T-helper 2 cell (primary cell): ENCODE measurements at places on chromosomes 13 and 19.

DNA sequence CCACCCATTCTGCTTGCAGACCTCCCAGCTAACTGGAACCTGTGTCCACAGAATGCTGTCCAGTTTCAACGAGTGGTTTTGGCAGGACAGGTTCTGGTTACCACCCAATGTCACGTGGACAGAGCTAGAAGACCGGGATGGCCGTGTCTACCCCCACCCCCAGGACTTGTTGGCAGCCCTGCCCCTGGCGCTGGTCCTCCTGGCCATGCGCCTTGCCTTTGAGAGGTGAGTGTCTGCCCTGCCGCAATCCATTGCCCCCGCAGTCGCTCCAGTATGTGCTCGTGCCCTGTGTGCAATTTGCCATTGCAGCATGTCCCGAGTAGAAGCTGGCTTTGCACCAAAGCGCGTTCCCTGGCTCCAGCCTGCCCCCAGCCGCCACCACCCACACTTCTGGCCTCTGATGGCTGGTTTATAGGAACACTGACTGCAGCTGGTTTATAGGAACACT is 41.9 kb downstream of the CERS4 start:
- no peak for DNase-seq

DNA sequence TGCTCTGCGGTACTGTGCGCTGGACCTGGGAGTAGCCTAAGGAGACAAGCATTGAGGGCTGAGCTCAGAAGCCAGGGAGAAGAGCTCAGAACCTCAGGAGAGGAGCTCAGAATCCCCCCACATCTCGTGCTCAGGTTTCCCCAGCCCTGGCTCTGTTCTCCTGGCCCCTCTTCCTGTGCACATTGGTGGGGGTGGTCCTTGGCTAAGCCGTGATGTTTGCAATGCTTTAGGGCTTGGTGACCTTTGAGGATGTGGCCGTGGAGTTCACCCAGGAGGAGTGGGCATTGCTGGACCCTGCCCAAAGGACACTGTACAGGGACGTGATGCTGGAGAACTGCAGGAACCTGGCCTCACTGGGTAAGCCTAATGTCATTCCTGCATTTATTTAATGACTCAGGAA is 6.6 kb downstream of the ZNF557 start:
- DNase-seq: no peak

DNA sequence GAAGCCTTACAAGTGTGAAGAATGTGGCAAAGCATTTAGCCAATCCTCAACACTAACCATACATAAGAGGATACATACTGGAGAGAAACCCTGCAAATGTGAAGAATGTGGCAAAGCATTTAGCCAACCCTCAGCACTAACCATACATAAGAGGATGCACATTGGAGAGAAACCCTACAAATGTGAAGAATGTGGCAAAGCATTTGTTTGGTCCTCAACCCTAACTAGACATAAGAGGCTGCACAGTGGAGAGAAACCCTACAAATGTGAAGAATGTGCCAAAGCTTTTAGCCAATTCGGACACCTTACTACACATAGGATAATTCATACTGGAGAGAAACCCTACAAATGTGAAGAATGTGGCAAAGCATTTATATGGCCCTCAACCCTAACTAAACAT is 18.2 kb downstream of the ZNF726 start:
- no peak for DNase-seq

- DNase-seq: no peak
Measured at GRCh38 chr19:46368116-46368515, 21.2 kb downstream of the PPP5C start.

DNA sequence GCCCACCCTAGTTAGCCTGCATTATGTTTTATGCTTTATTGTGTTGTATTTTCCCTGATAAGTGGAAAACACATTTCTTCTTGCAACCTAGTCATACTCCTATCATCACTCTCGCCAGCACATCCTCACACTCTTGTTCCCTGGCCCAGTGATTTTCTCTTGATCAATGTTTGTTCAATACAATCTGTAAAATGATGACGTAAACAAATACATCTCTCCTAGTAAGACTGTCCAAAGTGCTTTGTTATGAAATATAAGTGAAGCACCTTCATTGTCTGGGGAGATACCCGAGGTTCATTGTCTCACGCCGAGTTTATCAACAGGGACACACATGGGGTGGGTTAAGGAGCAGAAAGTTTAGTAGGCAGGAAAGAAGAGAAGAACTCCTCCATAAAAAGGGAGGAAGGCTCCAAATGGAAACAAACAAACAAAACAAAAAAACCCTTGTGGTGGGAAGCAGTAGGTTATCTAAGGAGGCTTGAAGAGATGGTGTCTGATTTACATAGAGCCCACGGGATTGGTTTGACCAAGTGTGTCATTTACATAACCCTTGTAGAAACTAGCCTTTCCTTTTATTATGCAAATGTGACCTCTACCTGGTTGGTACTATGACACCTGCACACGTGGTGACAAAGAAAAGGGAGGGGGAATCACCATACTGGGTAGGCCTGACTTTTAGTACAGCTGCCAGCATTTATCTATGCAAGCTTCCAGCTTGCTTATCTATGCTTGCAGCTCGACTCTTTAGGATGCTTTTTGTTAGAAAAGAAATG is 1317.9 kb upstream of the SPRY2 start:
- no peak for DNase-seq

GRCh38 chr19:48970139-48970766 is 5.1 kb downstream of the FTL start:
- no peak for DNase-seq

- DNase-seq: no peak
Measured at GRCh38 chr19:52229524-52229923, 39.7 kb downstream of the PPP2R1A start.

GRCh38 chr13:59088716-59089115 is 1075.0 kb downstream of the DIAPH3 start:
- DNase-seq: no peak

- no peak for DNase-seq
Measured at GRCh38 chr13:39528661-39528980, 74.4 kb downstream of the LHFPL6 start.

GRCh38 chr19:45403781-45404556 is 900 bp downstream of the PPP1R13L start:
- DNase-seq: peak; percentile 36

DNA sequence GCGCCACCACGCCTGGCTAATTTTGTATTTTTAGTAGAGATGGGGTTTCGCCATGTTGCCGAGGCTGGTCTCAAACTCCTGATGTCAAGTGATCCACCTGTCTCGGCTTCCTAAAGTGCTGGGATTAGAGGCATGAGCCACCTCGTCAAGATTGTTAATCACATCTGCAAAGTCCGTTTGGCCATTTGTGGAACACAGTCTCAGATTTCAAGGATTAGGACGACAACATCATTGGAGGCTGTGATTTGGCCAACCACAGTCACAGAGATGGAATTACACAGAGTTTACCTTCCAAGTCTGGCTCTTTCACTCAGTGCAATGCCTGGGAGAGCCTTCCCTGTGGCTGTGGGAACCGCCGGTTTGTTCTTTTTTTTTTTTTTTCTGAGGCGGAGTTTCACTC is 17.8 kb downstream of the SULT2B1 start:
- no peak for DNase-seq

DNA sequence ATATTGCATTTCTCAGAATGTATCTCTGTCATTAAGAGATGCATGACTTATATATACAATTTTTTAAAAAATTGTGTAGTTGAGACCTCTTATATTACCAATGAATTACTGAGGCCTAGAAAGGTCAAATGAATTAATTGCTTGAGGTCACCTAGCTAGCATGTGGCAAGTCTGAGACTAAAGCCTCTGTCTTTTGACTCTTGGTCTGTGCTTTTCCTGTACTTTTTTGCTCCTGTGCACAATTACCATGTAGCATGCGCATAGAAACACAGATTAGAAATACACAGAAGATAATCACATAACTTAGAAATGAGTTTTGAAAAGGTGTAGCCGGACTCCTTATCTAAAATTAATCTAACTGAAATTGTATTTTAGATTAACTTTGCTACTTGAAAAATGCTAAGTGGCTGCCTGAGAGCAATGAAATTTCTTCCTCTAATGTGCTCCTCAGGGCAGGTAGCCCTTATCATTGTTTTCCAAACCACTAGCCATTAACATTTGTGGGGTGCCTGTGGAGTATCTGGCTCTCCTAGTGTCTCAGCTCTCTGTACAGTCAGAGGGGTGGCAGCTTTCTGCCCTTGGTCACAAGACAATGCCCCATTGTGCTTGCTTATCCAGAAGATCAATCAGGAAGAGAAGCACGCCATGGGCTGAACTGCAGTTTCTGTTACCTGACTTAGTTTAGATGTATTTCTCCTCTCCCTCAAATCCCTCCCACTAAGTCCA is 119.6 kb downstream of the RFC3 start:
- no peak for DNase-seq

DNA sequence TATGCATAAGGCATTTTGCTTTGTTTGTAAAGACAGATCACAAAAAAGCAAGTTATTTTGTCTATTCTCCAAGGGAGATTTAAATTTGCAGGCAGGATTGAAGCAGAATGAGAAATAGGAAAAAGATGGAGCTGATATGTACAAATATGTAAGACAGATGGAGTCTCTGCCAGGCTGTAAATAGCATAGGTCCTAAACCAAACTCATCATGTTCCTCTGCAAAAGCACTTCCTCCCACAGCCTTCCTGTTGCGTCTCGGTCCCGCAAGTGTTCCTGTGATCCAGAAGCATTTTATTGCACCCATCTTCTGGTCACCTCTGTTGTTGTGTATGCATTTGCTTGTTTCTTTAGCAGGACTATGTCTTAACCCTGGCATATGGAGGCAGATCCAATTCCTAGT is 95.7 kb upstream of the CLDN10 start:
- no peak for DNase-seq

DNA sequence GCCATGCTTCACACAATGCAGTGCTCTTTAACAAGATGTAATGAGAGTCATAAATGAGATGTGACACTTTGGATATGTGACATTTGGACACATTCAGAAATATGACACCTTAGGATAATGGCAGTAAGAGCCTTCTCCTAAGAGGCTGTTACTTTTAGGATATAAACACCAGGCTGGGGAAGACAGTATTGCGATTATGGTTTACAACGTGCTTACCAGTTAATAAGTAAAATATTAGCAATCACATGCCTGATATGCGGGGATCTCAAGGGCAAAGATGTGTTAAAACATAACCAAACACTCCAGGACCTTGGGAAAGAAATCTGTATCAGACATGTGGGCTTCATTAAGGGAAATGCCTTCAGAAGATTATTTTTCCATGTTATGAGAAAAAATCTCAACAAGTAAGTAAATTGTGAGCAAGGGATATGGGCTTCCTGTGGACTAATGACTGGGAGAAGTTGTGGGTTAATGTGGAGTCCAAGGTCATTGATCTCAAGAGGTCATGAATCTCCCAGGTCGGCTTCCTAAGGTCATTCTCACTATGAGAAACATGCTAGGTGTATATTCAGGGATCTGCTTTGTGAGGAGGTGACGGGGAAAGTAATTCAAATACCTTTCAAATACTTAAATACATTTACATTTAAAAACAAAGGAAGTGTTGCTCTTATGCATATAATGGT is 105.3 kb downstream of the STARD13 start:
- DNase-seq: no peak

DNA sequence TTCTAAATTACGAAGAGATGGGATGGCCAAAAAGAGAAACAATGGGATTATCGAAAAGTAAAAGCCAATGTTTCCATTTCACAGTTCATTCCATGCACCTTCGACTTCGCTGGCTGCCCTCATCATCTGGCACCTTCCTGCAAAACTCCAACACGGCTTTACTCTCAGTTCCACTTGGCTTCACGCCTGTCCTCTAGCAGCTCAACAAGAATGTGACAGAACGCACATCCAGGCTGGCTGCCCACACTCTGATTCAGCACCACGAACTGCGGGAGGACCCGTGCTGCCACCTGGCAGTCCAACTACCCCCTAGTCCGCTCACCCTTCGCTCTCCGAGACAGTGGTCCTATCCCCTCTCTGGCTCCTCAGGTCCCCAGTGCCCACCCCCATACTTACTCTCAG is 11.7 kb downstream of the ATP7B start:
- DNase-seq: no peak

- DNase-seq: no peak
Measured at GRCh38 chr19:48154003-48154402, 16.1 kb downstream of the LIG1 start.

DNA sequence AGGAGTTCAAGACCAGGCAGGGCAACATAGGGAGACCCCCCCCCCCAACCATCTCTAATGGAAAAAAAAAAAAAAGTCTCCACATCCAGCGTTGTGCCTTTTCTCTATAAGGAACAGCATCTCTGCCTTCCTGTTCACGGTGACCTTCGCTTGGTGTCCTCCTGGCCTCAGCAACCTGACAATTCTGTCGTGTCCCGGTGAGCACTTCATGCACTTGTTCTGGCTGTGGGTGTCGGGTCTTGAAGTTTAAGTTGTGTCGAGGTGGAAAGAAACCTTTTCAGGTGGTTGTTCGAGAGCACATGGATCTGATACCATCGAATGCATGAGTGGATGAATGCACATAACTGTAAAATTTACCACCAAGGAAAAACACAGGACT is 594 bp downstream of the ZNF559 start:
- no peak for DNase-seq

GRCh38 chr13:59533561-59534555 is 629.9 kb downstream of the DIAPH3 start:
- no peak for DNase-seq

DNA sequence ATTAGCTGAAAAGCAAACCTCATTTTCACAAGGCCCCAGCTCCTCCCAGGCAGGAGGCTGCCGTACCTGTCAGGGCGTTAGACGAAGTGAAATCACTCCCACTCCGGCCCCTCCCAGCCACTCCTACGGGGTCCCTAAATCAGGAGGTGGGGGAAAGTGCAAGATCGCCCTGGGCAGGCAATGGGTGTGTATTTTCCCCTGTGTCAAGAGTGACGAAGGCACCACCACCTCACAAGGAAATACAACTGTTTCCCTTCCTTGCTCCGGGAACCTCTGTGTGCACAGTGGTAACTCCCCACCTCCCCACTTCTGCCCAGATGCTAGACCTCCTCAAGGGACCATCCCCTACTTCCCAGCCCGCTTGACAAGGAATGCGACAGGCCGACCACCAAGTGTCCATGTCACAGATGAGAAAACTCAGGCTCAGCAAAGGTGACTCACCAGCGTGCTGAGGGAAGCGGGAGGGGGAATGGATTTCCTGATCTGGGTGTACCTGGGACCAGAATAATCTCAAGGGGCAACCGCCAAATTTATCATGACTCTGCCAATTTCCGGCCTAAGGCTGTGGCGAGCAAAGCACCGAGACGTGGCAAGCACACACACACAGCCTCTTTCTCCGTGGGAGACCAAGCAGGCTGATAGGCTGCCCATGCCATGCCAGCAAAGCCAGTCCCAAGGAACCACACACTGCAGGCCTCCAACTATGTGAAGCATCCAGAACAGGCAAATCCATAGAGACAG is 7.3 kb downstream of the PPP6R1 start:
- DNase-seq: peak; percentile 38

DNA sequence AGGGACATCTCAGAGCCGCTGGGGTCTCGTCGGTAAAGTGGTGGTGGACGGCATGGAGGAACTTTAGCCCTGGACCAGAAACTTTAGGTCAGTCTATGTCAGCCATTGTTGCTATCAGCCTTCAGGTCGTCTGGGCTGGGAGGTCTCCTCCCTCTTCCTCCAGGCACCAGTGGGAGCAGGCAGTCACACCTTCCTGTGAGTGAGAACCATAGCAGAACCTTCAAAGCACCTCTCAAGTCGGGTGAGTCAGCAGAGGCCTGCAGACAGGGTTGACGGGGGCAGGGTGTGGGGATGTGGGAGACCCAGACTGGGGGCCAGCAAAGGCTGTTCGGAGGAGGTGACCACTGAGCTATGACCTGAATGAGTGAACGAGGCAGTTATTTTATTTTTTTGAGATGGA is 15.4 kb upstream of the SBNO2 start:
- DNase-seq: peak; percentile 42

- DNase-seq: no peak
Measured at GRCh38 chr13:96338030-96338429, 248.1 kb downstream of the HS6ST3 start.
